ENCODE measurements at places on chromosomes 2 and 18. TPM values are rescaled to one million over a fixed set of nuclear protein-coding genes. Genes with fewer than 3 reads are reported as not detected.

TMEM169 gene
- total RNA-seq = 20.1 TPM

DPY30 gene
- 71.1 TPM for total RNA-seq

RAX gene
- total RNA-seq = not detected

CDH7 gene
- total RNA-seq = 0.43 TPM

DNA sequence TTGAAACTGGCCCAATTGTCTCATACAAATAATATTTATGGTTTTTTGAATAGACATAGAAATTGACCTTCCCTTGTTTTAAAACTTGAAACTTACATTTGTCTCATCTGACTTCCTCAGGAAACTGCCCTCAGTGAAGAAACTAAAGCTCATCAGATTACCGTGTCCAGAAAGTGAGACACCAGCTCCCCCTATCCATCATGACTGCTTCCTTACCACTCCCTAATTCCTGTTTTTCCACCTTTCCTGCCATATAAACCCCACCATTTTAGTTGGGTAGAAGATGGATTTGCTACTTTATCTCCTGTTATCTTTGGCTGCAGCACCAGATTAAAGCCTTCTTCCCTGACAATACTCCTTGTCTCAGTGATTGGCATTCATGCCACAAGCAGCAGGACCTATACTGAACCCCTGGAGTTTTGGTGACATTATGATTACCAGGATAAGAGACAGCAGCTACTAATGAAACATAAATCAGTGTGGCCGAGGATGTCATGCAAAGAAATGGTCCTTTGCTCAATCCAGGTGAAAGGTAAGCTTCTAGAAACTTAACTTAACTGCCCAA lies 1627.6 kb upstream of the ZEB2 start:
- H3K27me3 ChIP-seq = no peaks in the 10 kb centered on the region
- no peak overlapping the region for H3K27ac ChIP-seq
- no peak for DNase-seq
- H3K36me3 ChIP-seq = no peaks in the 10 kb centered on the region
- H3K4me3 ChIP-seq = no peak overlapping the region

DNA sequence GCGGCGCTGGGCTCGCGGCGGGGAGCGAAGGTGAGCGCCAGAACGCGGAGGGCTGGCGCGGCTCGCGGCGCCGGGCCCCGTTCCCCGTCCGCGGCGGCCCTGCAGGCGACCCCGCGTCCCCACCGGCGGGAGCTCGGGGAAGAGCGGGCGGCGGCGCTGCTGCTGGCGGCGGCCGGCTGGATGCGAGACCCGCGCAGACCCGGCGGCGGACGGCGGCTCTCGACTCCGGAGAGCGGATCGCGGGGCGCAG lies 213 bp downstream of the DOK6 start:
- no peak for DNase-seq
- peak overlapping the region; percentile 67 for H3K4me3 ChIP-seq
- peaks cover 16% of the 10 kb centered on the region for H3K27me3 ChIP-seq

GRCh38 chr18:55390898-55391297 lies 197.1 kb downstream of the TCF4 start:
- no peak overlapping the region for H3K4me3 ChIP-seq
- no peak overlapping the region for H3K27ac ChIP-seq
- H3K4me1 ChIP-seq = peaks cover 9% of the 10 kb centered on the region
- no peaks in the 10 kb centered on the region for H3K27me3 ChIP-seq
- no peaks in the 10 kb centered on the region for H3K36me3 ChIP-seq

DNA sequence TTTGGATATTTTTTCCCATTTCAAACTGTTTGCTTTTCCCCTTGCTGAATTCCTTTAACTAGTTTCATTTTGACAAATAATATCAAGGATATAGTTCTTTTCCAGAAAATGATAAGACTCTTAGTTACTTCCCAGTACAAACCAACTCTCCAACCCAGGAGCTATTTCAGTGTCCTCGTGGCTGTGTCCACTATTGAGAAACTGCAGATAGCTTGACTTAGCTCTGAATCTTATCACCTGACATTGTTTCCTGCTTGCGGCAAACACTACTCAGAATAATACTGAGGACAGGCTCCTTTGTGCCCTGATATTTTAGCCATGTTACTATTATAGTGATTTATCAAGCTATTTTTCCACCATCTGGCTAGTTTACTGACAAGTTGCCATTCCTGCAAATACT lies 74.6 kb downstream of the KLF7 start:
- no peak for DNase-seq
- H3K4me3 ChIP-seq = no peak overlapping the region
- H3K36me3 ChIP-seq = peaks cover 47% of the 10 kb centered on the region
- no peaks in the 10 kb centered on the region for H3K27me3 ChIP-seq
- H3K27ac ChIP-seq = no peak overlapping the region

DNA sequence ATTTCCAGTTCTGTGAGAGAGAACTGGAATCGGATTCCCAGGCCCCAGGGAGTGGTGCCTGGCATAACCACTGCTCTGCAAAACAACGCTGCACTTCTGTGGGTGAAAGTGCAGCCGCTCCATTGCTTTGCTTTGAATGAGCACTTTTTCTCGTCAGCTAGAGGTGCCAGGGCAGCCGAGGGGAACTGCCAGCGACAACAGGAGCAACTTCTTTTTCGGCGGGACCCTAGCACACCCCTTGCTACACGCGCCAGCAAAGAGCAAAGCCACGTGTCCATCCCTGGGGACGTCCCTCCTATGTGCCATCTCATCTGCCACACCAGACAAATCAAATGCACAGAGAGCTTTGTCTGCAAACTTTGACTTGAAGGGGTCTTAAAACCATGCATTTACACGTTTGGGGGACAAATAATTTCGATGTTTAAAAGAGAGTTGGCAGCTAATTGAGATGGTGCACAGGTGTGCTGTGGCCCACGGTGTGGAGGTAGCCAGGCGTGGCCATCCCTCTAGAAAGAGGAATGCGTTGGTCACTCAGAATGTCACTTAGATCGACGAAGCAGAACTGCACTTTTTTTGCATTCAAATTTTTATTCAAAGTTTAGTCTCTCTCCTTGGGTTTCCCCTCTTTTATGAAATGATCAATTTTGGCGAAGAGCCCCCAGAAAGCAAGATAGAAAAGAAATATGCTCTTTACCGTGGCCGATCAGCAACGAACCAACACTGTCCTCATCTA lies 151.8 kb downstream of the MBP start:
- H3K27ac ChIP-seq = no peak overlapping the region
- DNase-seq = no peak
- no peaks in the 10 kb centered on the region for H3K4me1 ChIP-seq

DNA sequence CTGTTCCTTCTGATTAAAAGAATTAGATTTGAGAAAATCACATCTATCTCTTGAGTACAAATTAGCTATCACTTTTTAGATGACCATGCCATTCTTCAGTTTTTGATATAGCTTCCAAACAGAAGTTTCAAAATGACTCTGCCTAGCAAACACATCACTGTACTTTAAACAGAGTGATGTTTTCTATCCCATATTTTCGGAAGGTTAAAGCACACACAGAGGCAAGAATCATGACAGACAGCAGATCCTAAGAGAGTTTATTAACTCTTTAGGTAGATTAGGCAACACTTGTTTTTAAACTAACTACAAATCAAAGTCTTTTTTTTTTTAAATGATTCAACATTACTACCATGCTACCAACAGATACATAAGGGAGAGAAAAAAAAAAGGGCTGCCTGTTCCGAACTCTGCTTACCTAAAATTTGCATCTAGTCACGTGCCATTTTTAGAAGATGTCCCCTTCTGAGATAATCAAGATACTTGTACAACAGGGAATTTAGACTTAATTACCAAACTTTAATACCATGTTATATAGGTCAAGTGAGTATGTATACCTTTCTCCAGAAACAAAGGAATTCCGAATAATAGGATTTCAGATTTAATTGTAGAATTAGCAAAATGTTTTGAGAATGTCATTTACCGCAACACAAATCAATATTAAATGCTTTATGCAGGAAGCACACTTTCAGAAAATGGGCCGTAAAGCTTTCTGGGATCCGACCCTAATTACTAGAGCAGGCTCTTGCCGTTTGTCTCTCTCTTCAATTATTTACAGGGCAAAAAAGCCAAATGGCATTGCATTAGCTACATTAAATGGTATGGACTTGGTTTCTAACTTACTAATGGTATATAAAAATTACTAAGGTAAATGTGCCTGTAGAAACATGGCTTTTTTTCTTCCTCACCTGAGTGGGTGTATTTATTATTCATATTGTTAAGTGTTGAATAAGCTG lies 2.6 kb downstream of the RBMS1 start:
- H3K27ac ChIP-seq = no peak overlapping the region
- no peaks in the 10 kb centered on the region for H3K36me3 ChIP-seq
- peaks cover 6% of the 10 kb centered on the region for H3K4me1 ChIP-seq
- DNase-seq = no peak
- peak overlapping the region; percentile 89 for H3K4me3 ChIP-seq

DNA sequence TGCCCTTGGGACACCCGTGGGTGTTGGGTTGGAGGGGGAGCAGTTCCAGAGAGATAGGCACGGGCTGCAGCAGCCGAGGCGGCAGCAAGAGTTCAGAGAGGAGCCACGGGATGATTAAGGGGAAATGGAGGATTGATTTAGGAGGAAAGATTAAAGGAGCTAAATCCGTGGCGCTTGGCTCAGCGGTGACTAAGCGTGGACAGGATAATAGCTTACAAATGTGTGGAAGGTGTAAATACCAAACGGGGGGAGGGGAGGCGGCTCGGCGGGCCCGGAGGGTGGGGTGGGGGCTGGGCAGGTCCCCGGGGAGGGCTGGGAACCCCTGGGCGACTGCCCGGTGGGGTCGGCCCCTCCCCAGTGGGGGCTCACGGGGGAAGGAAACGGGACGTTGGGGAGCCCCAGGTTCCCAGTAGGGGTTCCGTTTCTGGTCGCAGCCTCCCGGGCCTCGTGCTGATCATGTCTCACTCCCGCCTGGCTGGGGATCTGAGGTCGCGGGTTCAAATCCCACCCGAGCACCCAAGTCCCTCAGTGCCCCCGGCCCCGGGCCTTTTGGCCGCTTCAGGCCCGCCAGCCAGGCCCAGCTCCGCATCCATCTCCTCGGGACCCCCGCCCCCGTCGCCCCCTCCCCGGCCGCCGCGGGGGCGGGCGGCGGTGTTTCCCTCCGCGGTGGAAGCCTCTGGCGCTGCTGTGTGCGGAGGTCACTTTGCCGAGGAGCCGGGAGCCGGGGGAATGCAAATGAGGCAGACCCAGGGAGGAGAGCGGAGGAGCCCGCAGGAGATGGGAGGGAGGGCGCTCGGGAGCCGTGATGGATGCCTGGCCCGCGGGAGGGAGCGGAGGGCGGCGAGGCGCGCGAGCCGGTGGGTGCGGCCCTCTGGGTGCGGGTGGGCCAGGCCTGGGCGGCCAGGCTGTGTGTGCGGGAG lies 8.1 kb downstream of the ASIC4 start:
- peak overlapping the region; percentile 24 for H3K27ac ChIP-seq
- no peak overlapping the region for H3K4me3 ChIP-seq
- H3K27me3 ChIP-seq = peaks cover 8% of the 10 kb centered on the region

GRCh38 chr18:79949697-79950487 lies 1.6 kb downstream of the SLC66A2 start:
- DNase-seq = no peak
- peak overlapping the region; percentile 67 for H3K4me3 ChIP-seq
- H3K4me1 ChIP-seq = peaks cover 7% of the 10 kb centered on the region
- H3K36me3 ChIP-seq = no peaks in the 10 kb centered on the region
- H3K27me3 ChIP-seq = no peaks in the 10 kb centered on the region
- no peak overlapping the region for H3K27ac ChIP-seq

DNA sequence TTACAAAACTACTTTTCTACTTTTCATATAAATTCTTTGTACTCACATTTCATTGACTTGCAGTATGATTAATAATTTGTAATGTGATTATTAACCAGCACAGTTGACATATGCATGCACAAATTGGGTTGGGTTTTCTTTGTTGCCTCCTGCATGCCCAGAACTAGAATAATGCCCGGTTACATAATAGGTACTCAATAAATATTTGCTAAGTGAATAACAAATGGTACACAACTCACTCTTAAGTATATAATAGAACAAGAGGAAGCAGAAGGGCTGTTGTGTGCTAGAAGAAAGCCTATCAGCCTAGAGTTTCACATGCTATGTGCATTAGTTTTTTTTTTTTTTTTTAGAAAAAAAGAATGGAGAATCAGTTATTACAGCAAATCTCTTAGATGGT lies 9.3 kb downstream of the RDH14 start:
- peaks cover 4% of the 10 kb centered on the region for H3K36me3 ChIP-seq
- H3K4me3 ChIP-seq = no peak overlapping the region
- DNase-seq = no peak
- no peaks in the 10 kb centered on the region for H3K27me3 ChIP-seq
- peaks cover 11% of the 10 kb centered on the region for H3K4me1 ChIP-seq

GRCh38 chr2:211941216-211941747 lies 597.3 kb downstream of the ERBB4 start:
- DNase-seq = no peak
- H3K4me1 ChIP-seq = no peaks in the 10 kb centered on the region
- no peak overlapping the region for H3K27ac ChIP-seq

GRCh38 chr2:16960579-16960978 lies 294.9 kb upstream of the CYRIA start:
- no peak for DNase-seq
- no peaks in the 10 kb centered on the region for H3K36me3 ChIP-seq
- no peak overlapping the region for H3K4me3 ChIP-seq
- H3K27ac ChIP-seq = no peak overlapping the region
- no peaks in the 10 kb centered on the region for H3K27me3 ChIP-seq

DNA sequence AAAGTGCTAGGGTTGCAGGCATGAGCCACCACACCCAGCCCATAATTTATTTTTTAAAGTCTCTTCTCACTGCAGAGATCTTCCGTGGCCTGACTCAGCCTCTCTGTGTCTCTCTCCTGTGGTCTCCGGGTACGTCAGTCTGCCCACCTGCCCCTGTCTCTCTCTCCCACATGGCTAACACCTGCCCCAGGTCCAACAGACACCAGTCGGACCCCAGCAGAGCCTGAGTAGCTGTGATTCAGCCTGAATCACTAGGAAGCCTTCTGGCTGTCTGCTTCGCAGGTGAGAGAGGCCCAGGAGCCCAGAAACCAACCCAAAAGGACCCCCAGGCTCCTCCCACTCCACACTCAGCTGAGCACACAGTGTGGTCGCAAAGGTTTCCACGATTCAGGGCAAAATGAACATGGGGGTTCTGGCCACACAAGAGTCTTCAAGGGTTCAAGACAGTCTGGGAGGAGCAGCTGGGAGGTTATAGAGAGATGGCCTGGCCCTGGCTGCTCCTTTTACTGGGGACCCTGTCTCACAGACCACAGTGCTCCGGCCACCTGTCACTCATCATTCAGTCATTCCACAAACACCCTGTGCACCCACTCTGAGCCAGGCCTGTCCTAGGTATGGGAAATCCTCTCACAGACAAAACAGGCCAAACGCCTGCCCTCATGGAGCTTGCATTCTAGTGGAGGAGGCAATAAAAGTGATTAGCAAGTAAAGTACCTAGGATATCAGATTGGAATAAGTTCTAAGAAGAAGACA lies 8.6 kb downstream of the RUFY4 start:
- DNase-seq = no peak
- H3K36me3 ChIP-seq = no peaks in the 10 kb centered on the region
- H3K27me3 ChIP-seq = peaks cover 9% of the 10 kb centered on the region
- peaks cover 10% of the 10 kb centered on the region for H3K4me1 ChIP-seq

DNA sequence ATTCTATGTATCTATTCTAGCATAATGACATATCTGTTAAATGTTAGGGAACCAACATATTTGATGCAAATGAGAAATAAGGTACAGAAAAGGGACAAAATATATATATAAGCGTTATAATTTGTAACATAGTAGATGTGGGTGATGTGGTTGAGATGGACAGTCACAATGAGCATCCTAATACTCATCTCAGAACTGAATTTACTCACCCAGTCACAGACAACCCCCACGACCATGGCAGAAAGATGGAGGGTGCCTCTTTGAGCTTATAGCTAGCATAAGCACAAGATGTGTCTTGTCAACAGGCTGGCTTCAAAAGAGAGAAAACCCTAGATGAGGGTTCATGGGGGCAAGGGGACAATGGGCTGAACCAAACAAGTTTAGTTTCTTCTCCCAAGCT lies 9.1 kb upstream of the DSG3 start:
- no peaks in the 10 kb centered on the region for H3K4me1 ChIP-seq
- no peaks in the 10 kb centered on the region for H3K36me3 ChIP-seq
- no peak overlapping the region for H3K27ac ChIP-seq
- no peaks in the 10 kb centered on the region for H3K27me3 ChIP-seq

All from astrocyte (in vitro differentiated cells and primary cell).